ENCODE measurements at places on chromosomes 16 and 17. TPM values are rescaled to one million over a fixed set of nuclear protein-coding genes. Genes with fewer than 3 reads are reported as not detected.

DNA sequence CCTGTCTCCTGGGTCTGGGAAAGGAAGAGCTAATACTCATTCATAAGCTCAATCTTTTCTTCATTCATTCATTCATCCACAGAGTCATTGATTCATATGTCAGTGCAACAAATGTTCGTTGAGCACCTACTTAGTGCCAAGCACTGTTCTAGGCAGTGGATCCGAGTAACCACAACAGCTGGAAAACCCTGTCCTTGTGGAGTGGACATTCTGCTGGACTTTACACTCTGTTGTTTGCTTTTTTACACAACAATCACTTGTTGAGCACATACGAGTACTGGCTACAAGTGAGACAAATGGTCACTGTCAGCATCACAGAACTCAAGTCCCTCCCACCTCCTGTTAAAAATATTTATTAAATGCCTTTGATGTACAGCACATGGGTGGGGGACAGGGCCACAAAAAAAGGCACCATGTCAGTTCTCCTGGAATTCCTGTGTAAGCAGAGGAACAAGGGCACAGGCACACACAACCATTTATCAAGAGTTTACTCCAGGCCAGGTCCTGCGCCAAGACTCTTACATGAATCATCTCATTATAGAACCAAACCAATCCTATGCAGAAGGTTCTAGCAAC, 46.9 kb downstream of the TEKT5 start:
- DNase-seq, result no peak

- DNase-seq, result no peak
Observed at GRCh38 chr16:86566966-86567700, 504 bp downstream of the FOXC2 start.

GRCh38 chr17:68972119-68972704, 17.0 kb upstream of the ABCA8 start:
- DNase-seq, result peak; percentile 83

DNA sequence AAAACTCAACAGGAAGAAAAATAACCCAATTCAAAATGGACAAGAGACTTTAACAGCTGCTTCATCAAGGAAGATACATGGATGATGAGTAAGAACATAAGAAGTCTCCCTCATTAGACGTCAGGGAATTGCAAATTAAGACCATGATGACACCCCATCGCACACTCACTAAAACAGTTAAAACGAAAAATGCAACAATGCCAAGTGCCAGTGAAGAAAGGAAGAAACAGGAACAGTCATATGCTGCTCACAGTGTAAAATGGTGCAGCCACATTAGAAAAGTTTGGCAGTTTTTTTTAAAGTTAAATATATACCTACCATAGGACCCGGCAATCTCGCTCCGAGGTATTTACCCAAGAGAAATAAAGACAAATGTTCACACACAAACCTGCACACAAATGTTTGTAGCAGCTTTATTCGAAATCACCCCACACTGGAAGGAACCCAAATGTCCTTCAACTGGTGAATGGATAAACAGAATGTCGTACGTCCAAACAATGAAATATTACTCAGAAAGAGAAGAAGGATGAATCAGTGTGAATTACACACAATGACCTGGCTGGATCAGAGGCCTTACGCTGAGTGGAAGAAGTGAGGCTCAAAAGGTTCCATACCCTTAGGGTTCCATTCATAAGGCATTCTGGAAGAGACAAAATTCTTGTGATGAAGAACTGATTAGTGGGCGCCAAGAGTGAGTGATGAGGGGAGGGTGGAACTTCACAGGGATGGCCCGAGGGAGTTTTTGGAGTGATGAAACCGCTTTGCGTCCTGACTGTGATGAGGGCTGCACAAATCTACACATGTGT, 110.3 kb downstream of the C16orf95 start:
- DNase-seq, result no peak

GRCh38 chr17:35117984-35118383, 1.7 kb downstream of the RAD51D start:
- peak; percentile 65 for DNase-seq

- no peak for DNase-seq
Observed at GRCh38 chr16:280991-281659, 734 bp downstream of the ARHGDIG start.

DNA sequence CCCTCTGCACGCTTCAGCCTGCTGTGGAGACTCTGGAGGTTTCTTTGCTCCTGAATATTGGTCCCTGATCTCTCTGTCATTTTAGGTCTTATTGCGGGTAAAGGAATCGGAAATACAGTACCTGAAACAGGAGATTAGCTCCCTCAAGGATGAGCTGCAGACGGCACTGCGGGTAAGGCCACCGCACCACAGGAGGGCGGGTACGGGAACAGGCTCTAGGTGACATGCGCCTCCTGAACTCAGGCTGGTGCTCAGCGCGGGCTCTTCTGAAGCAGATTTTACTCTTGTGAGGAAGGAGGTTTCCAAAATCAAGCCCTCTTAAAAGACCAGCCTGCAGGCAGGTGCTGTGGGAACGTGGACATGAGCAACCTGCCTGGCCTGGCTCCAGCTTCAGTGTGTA, 29.8 kb downstream of the PLD6 start:
- DNase-seq, result no peak

GRCh38 chr17:37671824-37672547, 28.7 kb upstream of the DDX52 start:
- DNase-seq, result no peak

GRCh38 chr16:49277386-49277742, 4.3 kb downstream of the CBLN1 start:
- no peak for DNase-seq

GRCh38 chr17:18959071-18959844, 7.3 kb downstream of the SLC5A10 start:
- no peak for DNase-seq

DNA sequence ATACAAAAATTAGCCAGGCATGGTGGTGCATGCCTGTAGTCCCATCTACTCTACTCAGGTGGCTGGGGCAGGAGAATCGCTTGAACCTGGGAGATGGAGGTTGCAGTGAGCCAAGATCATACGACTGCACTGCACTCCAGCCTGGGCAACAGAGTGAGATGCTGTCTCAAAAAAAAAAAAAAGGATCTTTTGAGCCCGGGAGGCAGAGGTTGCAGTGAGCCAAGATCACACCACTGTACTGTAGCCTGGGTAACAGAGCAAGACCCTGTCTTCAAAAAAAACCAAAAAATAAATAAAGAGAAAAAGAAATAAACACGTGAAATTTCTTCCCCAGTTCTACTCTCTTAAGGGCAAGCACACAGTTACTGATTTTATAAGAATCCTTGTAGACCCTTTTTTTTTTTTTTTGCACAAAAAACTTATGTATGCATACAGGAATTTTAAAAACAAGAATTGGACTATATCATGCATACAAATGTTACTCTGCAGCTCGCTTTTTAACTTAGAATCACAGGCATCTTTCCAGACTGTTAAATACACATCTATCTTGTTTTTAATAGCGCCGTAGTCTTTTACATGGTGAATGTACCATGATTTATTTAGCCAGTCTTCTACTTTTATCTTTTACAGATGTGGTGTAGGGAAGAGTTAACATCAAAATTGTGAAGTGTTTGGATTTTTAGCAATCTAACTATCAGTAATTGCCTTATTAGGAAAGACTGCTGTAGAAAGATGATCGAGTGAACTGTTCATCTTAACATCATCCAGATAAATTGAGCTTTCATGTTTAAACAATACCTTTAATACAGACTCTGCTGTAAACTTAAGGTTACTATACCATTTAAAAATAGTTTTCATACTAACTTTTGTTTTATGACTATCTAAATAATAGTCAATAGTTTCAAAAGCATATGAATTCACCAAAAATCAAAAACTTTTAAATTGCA, 14.6 kb downstream of the CDH3 start:
- no peak for DNase-seq

GRCh38 chr17:64315032-64315490, 52.0 kb upstream of the TEX2 start:
- DNase-seq, result no peak

GRCh38 chr16:661184-661821, 6.6 kb upstream of the RHOT2 start:
- DNase-seq, result no peak

DNA sequence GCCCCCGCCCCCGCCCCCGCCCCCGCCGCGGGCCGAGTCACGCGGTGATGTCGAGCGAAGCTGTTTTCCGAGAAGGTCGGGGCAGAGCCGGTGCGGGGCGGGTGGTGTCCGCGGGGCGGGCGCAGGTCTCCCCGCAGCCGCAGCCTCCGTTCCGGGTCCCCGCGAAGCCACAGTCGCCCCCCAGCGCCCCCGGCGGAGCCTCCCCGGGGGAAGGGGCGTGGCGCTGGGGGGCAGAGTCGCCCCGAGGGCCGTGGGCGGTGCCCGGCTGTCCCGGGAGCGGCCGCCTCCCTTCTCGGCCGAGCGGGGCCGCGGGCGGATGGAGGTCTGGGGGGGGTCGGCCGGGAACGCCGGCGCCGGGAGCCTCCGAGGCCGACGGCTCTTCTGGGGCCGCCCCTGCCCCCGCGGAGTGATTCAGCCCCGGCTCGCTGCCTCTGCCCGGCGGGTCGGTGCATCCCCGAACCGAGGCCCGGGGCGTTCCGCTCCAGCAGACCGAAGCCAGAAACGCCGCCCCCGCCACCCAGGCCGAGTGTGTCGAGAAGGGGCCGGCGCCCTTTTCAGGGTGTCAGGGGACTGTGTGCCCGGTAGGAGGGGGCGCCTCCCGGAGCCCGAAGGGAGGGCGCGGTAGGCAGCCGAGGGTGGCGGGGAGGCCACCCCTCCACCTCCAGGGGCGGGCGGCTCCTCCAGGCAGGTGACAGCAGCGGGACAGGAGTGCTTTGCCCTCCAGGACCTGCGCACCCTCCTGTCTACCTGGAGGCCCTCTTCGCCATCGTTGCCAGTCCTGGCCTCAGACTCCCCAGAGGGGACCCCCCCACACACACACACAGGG, 1.7 kb downstream of the METRNL start:
- DNase-seq, result no peak

GRCh38 chr17:48567209-48567608, 10.9 kb downstream of the HOXB4 start:
- DNase-seq, result no peak

- DNase-seq, result peak; percentile 61
Observed at GRCh38 chr17:50423553-50424159, 2.4 kb upstream of the ACSF2 start.

DNA sequence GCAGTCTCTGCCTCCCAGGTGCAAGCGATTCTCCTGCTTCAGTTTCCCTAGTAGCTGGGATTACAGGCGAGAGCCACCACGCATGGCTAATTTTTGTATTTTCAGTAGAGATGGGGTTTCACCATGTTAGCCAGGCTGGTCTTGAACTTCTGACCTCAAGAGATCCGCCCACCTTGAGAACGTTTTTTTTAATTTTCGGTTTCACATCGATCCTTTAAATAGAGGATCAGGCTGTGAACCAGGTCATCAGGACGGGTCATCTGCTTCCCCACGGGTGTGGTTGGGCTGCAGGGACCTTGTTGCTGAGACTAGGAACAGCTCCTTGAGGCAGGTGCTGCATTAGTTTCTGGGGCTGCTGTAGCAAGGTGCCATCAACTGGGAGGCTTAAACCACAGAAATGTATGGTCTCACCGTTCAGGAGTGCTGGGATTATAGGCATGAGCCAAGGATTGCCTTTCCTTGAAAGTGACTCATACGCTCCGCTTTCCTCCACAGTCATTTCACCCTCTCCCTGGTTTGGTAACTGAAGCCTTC, 7.9 kb upstream of the NAGPA start:
- no peak for DNase-seq

- DNase-seq, result no peak
Observed at GRCh38 chr17:64145375-64145750, 15.4 kb upstream of the ERN1 start.

GRCh38 chr16:35747658-35748455, 2288.4 kb downstream of the TP53TG3F start:
- no peak for DNase-seq

DNA sequence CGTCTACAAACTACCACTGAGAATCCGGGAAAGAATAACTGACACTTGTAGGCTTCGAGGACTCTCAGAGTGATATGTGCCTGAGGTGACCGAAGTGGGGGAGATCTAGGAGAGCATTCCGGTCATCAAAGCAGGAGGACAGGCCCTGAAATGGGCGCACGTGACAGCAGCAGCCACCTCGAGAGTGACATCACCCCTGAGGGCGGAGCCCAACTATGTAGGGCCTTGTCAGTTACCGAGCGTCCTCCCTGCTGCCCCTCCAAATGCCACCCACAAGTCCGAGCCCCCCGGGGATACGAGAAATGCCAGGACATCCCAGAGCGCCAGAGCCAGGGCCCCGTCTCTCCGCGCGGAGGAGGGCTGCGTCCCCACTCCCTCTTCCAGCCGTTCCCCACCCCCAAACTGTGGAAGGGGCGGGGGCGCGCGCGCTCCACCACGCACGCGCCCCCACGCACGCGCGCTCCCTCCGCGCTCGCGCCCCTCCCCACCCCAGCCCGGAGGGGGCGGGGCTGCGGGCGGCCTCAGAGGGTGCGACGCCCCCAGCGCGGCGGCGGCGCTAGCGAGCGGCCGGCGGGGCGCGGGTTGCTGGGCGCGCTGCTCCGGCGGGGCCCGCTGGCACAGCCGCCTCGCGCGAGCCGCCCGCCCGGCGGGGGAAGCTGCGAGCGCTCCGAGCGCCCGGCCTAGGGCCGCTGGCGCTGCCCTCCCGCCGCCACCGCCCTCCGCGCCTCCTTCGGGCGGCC, at the start of gene TANC2:
Gene TANC2, plus strand, starts transcription at position 550 of the 740 bp plus-strand sequence. CDS start 43,325 bp downstream, outside the sequence.
- DNase-seq, result peak; percentile 89

- DNase-seq, result no peak
Observed at GRCh38 chr17:6572972-6573370, 16.6 kb upstream of the PITPNM3 start.

DNA sequence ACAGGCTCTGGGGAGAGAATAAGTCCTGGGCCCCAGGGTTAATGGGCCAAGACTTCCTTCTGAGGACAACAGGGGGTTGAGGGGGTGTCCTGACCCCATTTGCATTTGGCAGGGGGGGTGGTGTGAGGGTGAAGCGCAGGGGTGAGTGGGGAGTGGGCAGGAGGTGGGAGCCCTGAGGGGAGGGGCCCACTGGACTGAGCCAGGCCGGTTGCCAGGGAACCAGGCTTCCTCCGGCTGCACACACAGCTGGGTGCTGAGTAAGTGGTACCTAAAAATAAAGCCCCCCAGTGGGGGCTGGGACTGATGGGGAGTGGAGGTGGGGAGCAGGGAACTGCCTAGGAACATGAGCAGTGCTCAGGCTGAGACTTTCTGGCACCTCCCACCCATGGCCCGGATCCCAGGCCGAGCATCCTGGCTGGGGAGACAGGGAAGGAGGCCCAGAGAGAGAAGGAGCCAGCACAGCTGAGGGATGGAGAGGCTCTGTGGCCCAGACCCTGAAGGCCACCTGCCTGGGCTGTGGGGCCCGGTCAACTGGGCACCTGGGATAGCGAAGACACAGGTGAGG, 7.5 kb upstream of the RASD1 start:
- DNase-seq, result no peak

Gene FGF11
- 0.45 TPM for total RNA-seq

Gene OTOP2
- total RNA-seq, result not detected

Gene SMIM36
- not detected for total RNA-seq

Gene DNASE1L2
- total RNA-seq, result 1.3 TPM

Gene WNT9B
- not detected for total RNA-seq

Gene HEATR9
- not detected for total RNA-seq

Gene COPZ2
- total RNA-seq, result 10.2 TPM

Gene SPATA32
- total RNA-seq, result not detected
